ENCODE measurements at places on chromosomes 12 and 14.

DNA sequence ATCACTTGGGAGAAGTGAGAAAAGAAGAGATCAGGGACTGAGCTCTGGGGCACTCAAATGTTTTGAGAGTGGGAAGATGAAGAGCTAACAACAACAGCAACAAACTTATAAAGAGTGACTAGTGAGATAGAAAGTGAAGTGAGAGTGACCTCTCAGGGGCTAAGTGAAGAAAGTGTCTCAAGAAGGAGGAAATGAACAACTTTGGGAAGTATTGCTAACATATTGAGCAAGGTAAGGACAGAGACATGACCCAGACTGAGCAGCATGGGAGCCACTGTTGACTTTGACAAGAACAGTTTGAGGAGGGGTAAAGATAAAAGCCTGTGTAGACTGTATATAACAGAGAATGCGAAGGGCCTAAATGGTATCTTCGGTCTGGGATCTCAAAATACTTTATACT is 155.1 kb upstream of the BTG1 start:
- no peak for DNase-seq

- no peak for DNase-seq
Measured at GRCh38 chr12:92312463-92312964, 166.9 kb upstream of the BTG1 start.

- no peak for DNase-seq
Measured at GRCh38 chr12:45257185-45257930, 41.5 kb downstream of the ANO6 start.

GRCh38 chr14:23639891-23640523 is 3.8 kb downstream of the DHRS2 start:
- DNase-seq: no peak

GRCh38 chr12:10126413-10126812 is 3.6 kb downstream of the CLEC7A start:
- DNase-seq: no peak

DNA sequence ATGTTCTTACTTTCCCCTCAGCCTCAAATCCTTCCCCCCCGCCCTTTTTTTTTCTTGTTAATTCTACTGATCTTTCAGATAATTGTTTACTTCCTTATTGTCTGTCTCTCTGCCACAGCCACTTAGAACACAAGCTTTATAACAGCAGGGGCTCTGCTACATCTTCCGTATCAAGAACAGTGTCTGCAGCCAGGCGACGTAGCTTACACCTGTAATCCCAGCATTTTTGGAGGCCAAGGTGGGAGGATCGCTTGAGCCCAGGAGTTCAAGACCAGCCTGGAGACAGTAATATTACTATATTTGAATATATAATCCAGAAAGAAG is 5.4 kb downstream of the SOS2 start:
- DNase-seq: no peak

DNA sequence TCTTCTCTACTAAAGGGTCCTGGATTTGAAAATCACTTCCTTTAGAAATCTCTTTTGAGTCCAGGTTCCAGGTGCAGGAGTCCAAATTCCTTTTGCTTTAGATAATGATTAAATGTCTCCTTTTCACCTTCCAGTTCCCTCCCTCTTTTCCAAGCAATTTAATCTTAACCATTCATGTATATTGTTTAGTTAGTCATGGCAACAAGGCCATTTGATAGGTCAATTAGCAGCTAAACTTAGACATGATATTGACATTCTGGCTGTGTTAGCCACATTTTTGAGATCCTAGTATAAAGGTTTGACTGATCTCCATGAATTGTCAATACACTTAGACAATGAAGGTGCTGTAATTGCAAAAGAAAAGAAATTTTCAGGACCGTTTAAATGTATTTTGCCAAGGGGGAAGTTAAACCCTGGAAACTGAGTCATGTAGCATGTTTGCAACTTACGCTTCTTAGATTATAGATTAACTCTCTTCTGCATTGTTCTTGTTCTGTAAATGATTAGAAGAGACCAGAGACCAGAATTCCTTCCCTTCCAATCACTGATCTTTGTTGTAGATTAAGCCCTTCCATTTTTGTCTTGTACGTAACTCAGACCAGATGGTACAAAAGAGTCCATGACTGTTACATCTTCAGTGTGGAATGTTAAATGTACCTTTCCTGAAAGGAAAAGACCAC is 12.4 kb upstream of the C12orf75 start:
- no peak for DNase-seq

DNA sequence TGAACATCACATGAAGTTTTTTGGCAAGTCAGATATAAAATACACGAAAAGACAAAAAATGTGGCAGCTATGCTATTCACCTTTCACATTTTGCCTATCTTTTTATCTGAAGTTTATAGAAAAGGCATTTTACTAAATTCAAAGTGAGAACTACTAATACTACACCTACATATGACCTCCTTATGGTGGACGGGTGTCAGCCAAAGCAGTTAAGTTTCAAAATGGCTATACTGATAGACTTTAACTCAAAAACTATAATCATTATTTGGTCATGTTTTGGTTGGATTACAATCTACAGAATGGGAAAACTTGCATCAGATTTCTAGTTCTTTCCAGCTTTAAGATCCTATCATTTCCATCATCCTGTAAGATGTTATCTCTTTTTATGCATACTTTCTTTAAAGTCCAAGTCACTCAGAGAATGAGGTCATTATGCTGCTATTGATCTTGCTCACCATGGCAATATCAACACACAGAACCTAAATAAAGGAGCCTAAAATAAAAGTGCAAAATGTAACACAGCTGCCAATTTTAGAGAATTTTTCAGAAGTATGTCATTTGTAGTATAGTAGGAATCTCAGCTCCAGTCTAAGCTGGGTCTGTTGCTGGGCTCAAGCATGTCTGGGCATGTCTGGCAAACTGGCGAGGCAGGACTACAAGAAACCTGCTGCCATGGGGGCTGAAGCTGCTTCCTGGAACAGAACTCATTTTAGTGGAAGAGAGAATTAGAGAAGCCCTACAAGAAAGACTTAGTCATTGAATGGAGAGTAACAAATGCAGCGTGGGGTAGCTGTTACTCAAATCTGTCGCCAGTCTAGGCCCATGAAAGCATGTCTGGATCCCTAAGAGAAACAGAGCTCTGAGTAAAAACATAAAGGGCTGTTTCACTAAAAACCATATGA is 7.6 kb upstream of the AEBP2 start:
- no peak for DNase-seq

DNA sequence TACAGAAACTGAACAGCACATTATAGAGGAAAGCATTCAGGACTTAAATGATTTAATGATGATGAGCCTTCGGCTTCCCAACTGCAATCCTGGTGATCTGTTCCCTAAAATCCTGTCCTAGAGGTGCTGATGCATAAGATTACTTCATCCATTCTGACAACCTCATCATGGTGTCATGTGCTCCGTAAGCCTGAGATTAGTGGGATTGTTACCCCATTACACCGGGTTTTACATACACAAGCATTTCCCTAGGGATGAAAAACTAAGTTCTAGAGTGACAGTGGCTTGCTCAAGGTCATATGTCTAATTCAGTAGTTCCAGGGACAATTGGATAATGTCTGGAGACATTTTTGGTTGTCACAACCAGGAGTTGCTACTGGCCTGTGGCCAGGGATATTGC is 2.5 kb upstream of the RNASE13 start:
- DNase-seq: no peak

DNA sequence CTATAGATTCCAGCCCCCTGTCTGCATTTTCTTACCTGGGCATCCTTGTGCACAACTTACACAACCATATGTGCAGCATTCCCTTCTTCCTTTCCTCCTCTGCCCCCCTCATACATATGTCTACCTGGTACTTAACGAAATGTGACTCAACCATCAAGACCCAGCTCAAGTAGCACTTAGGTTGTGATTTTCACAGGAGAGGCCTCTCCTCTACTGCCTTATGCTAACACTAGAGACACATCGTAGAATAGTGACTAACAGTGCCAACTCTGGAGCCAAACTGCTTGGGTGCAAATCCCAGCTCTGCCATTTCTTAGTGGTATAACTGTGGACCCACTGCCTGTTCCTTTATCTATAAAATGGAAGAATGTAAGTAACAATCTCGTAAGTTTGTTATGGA is 24.1 kb upstream of the PLEKHA5 start:
- DNase-seq: no peak
